ENCODE measurements at places on chromosomes 2 and 18. TPM values are rescaled to one million over a fixed set of nuclear protein-coding genes. Genes with fewer than 3 reads are reported as not detected.

DNA sequence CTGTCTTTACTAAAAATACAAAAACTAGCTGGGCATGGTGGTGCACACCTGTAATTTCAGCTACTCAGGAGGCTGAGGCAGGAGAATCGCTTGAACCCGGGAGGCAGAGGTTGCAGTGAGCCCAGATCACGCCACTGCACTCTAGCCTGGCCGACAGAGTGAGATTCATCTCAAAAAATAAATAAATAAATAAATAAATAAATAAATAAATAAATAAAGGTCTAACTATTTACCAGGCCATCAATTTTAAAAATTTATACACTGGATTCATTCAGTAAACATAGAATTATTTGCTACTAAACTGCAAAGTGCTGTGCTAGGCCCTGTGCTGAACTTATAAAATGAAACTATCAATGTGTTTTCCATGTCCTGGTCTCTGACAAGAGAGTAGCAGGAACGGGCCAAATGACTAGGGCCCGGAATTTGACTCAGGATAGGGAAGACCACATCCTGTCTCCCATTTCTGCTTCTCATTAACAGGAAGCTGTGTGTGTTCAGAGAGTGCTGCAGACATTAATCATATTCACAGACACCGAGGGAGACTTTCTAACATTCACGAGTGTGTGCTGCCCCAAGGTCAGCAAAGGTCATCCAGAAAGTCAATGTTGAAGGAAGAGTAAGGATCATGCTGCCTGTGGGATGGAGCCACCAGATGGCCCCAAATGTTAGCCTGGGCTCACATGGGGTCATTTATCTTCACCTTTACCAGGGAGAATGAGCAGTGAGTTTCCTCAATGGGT, 95.8 kb downstream of the SPP2 start:
- peak; percentile 72 for DNase-seq

DNA sequence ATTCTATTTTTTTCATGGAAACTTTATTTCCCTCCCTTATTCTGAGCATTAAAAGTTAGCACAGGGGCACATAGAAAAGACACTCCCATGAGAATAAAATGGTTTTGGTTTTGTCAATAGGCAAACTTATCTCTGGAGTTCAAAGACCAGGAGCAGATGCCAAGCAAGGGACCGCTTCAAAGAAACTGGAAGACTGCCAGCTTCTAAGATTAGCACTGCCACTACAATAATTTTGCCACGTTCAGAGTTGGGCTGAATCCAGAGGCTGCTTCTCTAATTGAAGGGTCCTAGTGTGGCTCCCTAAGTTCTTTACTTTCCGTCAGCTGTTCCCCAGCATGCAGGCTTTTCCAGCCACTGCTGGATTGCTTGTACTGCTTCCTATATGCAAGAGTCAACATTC, 681.0 kb upstream of the GCFC2 start:
- DNase-seq: no peak

DNA sequence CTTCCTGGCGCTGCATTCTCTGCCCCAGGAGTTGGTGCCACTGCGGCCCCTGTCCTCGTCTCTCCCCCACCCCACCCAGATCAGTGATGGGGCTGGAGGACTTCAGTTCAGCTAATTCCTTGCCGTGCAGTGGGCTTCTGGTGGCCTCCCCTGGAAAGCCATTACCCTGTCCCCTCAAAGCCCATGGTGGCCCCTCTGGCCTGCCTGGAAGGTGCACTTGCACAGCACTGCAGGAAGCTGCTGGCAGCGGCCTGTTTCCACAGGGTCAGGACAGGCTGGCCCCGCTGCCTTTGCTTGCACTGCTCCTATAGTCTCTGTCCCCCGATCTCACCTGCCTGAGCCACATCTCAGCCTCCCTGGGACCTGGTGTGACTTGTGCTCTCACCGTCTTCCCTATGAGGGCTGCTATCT, 105.1 kb downstream of the USP40 start:
- DNase-seq: no peak

KCNE4 gene
- total RNA-seq: not detected

GRCh38 chr2:15939556-15939853, 845 bp upstream of the MYCN start:
- DNase-seq: no peak

DNA sequence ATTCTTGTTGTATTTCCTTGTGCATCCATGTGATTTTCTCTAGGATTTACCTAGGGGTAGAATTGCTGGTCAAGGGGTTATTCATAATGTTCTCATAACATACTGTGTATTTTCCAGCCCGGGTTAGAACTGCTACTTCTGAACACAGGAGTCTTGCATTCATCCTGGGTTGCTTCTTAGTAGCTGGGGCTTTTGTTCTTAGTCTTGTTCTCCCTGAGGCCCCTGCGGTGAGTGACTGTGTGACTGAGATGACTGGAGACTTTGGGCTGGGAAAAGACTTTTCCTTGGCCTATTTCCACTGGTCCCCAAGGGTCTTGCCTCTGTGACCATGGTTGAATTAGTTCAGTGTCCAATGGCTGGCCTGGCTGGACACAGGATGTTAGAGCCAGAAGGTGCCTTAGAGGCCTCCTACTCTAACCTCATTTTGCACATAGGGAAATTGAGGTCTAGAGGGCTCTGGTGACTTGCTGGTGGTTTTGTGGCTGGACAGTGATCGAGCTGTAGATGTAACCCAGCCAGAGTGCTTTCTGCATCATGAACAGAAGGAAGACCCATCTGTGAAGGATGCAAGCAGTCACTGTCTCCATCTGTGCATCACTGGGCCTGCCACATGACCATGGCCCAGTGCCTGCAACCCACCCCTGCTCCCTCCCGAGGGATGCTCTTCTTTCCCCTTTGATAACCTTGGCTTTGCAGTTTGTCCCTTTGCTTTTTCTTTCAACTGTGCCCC, 233.3 kb downstream of the FHOD3 start:
- DNase-seq: no peak

DNA sequence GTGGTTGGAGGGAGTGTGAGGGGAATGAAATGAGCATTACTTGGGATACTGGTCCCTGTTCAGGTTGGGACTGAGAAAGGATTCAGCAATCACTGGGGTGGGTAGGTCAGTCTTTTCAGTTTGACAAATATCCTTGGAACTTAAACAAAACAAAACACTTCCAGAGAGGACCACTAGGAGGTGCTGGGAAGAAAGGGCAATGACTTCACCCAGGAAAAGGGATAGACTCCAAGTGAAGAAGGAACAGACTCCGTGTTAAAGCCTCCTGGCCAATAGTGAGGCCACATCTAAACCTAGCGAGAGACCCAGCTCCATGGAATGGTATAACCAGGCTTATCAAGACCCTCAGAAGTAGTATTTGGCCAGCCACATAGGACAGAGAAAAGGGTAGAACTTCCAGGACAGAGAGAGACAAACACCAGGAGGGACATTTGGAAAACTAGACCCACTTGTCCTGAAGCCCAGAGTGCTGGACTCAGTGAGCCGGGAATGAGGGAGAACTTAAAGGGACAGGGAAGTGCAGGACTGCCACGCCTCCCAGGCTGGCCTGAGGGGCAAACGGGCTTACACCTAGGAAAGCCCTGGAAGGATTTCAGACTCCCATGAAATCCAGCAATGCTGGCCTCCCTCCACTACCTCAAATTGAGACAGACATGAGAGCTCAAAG, 19.6 kb upstream of the KCNG3 start:
- DNase-seq: peak; percentile 18

DYTN gene
- not detected for total RNA-seq

GRCh38 chr2:20584399-20585358, 66.2 kb downstream of the HS1BP3 start:
- peak; percentile 99 for DNase-seq

- DNase-seq: no peak
Observed at GRCh38 chr2:7358865-7359447, 441.7 kb downstream of the RNF144A start.

DNA sequence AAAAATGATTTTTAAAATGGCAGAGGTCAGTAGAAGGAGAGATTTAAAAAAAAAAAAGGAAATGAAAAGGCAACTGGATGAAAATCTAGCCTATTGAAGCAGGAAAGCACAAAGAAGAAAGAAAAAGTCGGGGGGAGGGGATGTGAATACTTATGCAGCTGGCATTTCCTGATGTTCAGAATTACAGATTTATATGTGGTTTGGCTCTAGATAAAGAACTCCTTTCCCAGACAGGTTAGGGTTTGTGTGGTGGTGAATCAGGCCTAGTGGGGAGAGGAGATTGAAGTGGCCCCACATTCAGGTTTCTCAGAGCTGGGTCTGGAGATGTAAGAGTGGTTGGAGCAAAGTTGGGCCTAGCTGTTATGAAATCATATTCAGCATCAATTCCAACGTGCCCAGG, 394.4 kb downstream of the FIGN start:
- no peak for DNase-seq

CSRNP3 gene
- total RNA-seq: 0.75 TPM

GRCh38 chr2:58448065-58448507, 207.0 kb upstream of the FANCL start:
- DNase-seq: peak; percentile 80

SLC9A4 gene
- total RNA-seq: not detected

DNA sequence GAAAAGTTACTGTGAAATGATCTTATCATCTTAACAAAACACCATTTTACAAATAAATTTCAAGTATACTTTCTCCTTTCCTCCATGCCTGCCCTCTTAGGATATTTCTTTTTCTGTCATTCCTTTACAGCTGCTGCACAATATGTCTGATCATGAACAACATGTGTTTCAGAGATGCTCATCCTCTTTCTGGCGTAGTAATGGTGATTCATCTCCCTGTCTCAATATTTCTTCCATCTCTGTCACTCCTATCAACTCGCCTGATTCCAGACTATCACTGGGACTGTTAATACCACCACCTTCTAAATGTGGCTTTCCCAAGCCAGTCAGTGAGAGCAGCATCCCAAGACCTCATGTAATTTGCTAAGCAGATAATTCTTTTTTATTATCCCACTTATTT, 290.5 kb downstream of the GULP1 start:
- no peak for DNase-seq

DNA sequence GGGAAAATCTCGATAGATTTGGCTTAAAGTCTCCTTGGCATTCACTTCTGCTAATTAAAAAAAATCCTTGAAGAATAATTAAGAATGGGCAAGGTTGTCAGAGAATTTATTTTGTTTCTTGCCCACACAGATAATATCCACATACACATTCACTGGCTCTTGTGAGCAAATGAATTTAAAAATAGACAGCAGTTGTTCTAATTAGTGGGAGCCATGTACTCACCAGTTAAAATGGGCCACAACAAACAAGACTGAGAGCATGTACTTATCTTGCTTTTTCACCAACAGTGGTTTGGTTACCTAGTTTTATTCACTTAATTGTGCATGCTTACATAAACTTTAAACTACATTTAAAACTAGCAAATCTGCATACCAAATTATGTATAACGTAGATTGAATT, 53.5 kb downstream of the TMEM182 start:
- no peak for DNase-seq

DNA sequence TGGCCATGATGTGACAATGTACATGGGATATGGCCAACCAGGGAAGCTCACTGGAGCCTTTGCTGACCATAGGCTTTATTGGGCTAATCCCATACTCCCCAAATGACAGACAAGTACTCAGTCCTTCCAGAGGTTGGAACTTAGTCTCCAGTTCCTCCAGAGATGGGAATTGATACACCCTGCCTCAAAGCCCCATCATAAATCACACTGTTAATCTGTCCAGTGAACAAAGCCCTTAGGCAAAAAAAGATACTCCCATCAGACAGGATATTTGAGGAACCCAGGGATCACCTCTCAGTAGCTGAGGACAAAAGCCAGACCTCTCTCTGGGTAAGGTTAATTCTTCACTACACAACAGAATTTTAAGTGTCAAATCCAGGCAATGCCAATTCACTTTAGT, 247.5 kb upstream of the CDH20 start:
- DNase-seq: no peak

- DNase-seq: no peak
Observed at GRCh38 chr2:218137514-218137913, 11.7 kb downstream of the CXCR2 start.

C2orf78 gene
- not detected for total RNA-seq

DNA sequence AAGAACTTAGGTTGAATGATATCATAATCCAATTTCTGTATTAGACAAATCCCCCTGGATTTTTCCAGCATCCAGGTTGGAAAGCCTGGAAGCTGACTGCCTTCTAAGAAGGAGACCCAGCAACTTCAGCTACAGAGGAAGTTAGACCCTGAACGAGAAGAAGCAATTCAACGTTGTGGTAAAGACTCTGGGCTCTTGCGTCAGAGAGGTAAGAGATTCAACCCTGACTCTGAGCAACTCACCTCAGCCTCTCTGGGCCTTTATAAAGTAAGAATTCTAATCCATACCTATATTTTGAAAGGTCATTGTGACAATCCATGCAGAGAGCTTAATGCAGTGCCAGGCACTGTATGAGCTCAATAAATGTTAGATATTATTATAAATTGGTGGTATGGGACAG, 9.7 kb downstream of the E2F6 start:
- DNase-seq: no peak

TOGARAM2 gene
- total RNA-seq: not detected

LIMS2 gene
- total RNA-seq: not detected

ABCG8 gene
- not detected for total RNA-seq

DNA sequence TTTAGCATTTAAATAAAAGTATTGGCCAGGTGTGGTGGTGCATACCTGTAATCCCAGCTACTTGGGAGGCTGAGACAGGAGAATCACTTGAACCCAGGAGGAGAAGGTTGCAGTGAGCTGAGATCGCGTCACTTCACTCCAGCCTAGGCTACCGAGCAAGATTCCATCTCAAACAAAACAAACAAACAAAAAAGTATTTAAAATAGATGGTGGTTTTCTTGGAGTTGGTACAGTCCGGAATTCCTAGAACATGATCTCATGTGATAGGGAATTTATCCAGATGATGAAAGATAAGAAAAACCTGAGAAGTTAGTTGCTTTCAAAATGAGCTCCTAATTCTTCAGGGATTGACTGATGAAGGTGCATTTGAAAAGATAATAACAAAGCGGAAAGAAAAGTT, 62.0 kb downstream of the BIRC6 start:
- DNase-seq: peak; percentile 47

DNA sequence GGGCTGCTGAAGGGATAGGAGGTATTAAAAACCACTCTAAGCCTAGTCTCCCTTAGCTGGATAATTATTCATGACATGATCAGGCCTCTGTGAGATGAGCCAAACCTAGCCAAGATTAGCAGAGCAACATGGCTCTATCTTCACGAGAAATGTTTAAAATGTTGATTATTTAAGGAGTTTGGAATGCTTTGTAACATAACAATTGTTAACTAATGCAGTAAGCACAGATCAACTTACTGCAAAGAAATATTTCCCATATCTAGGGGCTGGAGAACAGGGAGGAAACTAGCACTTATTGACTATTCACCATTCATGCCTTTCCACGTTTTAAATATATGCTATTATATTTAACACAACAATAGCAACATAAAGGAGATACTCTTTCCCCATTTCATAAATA, 833.7 kb upstream of the CHAC2 start:
- DNase-seq: no peak

PLA2R1 gene
- 1.1 TPM for total RNA-seq

OXER1 gene
- not detected for total RNA-seq

Data from Caki2 (cell line).